ENCODE measurements at places on chromosomes 5 and 9.

DNA sequence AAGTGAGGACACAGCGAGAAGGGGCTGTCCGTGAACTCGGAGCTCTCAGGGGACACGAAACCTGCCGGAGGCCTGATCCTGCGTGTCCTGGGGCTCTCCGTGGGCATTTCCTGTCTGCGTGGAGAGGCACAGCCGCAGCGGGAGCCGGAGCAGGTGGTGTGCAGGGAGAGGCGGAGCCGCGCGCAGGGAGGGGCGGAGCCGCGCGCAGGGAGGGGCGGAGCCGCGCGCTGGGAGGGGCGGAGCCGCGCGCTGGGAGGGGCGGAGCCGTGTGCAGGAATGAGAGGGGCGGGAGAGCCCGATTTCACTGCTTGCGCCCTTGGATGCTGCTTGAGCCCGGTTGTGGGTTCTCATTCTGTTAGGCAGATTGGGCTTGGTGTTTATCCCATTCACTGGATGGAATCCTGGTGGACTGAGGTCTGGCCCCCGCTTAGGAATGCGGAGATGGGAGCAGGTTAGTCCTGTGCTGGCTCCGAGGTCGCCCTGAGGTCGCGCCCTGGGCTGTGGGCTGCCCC is 26.7 kb downstream of the NDUFS6 start:
- DNase-seq, result no peak

- no peak for DNase-seq
Observed at GRCh38 chr9:4862506-4863250, 69.9 kb downstream of the RCL1 start.

- DNase-seq, result no peak
Observed at GRCh38 chr5:13215370-13215769, 729.1 kb downstream of the DNAH5 start.

DNA sequence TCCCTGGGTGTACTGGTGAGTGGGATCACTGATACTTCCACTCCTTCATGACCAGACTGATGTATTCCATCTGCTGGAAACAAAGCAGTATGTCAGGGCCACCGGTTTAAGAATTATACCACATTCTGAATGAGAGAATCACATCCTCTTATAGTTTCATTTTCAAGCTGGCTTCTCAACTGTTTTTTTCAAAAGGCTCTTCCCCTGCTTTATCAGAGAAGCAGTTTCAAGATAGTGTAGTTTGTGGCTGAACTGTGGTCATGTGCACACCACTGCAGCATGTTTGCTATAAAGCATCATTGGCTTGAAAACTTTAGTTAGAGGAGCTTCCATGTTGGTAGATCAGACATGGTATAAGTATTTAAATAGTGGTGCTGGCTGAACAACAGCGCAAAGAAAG is 450.5 kb upstream of the CDH10 start:
- DNase-seq, result no peak

DNA sequence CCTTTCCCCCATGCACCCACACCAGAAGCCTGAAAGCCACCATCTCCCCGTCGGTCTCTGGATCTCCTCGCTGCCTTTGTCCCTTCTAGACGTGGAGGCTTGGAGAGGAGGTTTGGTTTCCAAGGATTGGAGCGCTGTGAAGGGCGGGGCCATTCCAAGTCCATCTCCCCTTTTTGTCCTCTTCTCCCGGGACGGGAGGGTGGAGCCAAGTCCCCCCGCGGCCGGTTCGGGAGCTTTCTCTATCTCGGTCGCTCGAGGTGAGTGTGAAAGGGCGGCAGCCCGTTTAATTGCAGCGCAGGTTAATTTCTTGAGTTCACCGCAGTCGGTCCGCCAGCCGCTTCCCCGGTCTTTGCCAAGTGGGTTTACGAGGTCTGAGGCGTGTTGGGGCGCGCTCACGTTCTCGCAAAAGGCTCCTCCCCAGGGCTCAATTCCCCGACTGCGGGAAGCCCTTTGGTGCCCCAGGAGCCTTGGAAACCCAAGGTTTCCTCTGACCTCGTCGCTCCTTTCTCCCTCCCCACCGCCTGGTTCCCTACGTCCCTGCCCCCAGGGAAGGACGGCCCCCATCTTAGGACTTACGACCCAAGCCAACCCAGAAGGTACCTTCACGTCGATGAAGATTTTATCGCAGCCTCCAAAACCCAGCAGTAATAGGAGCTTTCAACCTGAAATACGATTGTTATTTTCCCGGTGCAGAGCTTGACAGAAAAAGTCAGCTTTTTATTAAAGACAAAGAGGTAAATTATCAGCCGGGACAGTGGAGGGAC is 2.8 kb upstream of the ZNF462 start:
- DNase-seq, result no peak
